ENCODE measurements at places on chromosomes 3 and 15.

- DNase-seq = no peak
Measured at GRCh38 chr15:93105485-93105884, 16.5 kb upstream of the RGMA start.

DNA sequence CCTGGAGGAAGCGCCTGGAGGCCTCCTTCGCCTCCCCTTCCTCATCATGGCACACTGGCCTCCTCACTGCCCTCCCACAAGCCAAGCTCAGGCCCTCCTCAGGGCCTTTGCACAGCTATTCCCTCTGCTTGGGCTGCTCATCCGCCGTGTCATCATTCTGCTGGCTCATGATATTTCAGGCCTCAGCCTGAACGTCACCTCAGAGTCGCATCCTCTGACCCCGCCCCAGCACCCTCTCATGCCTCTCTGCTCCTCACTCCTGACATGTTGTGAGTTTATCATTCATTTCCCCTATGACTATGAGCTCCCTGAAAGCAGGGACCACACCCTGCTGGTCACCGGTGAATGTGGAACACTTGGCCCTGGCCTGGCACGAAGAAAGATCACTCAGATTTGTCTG, 20.7 kb upstream of the POC1A start:
- no peak for DNase-seq

DNA sequence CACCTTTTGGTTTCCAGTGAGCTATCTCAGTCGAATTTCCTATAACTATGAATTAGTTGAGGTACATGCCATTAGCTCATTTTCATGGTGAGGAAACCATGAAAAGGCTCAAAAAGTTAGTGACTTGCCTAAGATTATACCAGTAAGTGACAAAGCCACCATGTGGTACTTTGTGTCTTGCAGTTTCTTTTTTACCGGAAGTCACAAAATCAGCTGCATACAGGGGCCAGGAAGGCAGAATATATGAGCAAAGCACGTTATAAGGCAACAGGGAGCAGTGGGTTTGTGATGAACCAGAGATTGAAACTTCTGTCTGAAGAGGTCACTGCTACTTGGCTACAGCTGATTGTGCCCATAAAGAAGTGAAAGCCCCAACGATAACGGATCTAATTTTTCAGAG, 50.3 kb downstream of the CMTM8 start:
- DNase-seq = no peak

GRCh38 chr3:107669669-107670068, 146.9 kb downstream of the BBX start:
- no peak for DNase-seq

DNA sequence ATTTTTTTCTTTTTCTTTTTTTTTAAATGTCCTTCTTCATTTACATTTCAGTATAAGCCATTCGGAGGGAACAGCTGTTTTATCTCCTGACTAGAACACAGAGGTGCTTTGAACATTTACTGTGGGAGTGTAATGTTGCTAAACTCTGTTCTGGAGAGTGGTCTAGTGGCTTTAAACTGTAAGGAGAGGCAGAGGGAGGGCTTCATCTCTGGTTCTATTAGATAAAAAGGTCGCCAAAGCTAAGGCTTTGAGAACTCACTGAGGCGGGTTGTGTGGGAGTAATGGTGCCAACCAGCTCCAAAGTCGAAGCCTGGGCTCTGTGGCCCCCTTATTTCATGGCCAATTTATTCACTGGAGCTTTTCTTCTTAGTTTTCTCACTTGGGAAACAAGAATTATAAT, 133.2 kb downstream of the ANXA2 start:
- DNase-seq = no peak

- no peak for DNase-seq
Measured at GRCh38 chr15:80072285-80072994, 13.0 kb downstream of the ZFAND6 start.

GRCh38 chr3:172751175-172751704, 714 bp downstream of the ECT2 start:
- no peak for DNase-seq

Data from pancreas (tissue), 10 donors.